ENCODE measurements at places on chromosomes 5 and 9.

DNA sequence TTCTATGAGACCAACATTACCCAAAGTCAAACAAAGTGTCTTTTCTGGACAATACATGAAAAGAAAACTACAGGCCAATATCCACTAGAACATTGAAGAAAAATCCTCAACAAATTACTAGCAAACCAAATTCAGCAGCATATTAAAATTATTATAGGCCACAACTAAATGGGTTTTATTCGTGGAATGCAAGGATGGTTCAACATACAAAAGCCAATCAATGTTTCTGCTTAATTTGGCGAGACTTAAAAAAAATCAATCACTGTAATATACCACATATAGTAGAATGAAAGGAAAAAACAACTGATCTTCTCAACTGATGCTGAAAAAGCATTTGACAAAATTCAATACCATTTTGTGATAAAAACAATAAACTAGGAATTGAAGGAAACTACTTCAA, 51.8 kb upstream of the FNIP1 start:
- no peak for DNase-seq

DNA sequence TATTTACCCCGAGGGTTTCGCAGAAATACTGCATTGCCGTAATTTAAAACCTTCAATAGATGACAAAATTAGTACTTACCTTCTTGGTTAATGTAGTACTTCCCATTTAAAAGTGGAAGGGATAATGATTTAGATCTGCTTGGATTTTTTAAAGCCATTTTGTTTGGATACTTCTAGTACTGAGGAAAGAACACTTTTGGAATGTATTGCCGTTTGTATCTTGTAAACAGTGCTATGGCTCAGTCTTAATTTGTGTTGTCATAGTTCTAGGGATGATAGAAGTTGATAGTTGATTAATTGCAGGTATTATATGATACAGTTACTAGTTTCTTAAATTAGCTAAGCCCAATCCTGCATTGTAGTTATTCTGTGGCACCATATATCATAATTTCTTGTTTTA, 33.1 kb downstream of the TNPO1 start:
- no peak for DNase-seq

DNA sequence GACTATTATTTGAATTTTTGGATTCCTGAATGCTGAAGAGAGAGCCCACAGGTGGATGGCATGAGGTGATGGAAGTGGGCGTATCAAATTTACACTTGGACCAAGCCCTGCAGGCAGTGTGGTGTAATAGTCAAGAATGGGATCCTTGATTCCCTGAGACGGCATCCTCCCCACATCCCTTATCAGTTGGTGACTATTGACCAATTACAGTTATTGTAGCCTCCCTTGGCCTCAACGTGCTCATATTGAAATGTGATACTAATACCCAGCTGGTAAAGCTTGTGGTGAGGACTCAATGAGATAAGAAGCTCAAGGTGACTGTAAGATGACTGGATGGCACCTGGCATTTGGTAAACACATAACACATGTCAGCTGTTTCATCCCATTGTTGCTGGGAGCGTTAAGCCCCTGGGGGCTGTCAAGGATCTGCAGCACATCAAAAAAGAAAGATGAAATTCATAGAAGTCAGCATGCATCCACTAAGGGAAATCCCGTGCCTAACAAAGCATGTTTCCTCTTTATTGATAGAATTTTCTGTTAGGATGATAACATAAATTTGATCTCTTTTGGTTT, 65.6 kb upstream of the IRX2 start:
- no peak for DNase-seq

GRCh38 chr9:16950051-16950450, 79.6 kb upstream of the BNC2 start:
- no peak for DNase-seq

GRCh38 chr9:123795336-123795735, 134.6 kb downstream of the DENND1A start:
- DNase-seq: no peak

DNA sequence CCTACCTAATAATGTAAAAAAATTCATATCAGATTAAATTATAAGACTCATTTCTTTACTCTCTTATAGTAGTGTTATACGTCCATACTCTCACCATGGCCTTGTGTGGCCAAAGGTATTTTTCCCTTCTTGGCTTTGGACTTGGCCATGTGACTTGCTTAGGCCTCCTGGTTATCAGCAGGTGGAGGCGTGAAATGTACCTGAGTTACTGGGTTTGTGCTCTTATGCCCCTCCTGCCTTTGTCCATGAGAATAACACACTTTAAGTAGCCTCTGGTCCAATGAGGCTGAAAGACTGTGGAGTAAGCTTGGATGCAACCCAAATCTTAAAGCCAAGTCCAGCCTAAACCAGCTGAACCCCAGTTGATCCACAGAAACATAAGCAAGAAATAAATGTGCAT, 68.7 kb downstream of the RETREG1 start:
- no peak for DNase-seq

DNA sequence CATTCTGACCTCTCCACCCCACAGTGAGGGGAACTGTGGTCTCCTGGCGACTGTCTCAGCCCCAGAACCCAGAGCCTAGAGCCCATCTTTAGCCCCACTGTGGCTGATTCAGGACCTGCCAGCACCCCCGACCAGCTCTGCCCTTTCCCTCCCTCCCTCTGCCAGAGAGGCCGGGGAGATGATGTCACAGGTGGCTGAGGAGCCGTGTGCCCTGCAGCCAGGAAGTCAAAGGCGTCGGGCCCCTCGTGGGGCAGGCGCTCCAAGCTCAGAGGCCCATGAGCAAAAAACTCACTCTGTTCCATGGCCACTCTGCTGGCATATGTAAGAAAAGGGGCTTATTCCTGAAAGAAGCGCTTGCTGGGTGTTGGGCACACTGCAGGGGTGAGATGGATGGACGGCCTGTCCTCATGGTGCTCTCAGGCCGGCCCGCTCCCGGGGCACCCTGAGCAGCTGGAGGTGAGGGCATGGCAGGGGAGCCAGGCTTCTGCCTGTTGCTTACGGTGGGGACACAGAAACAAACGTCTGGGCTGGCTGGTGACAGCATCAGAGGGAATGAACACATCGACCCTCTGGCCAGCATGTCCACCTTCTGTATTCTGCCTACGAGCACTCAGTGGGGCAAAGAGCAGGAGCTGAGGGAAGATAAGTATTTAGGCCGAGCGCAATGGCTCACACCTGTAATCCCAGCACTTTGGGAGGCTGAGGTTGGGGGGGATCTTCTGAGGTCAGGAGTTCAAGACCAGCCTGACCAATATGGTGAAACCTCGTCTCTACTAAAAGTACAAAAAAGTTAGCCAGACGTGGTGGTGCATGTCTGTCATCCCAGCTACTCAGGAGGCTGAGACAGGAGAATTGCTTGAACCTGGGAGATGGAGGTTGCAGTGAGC, 41.1 kb downstream of the LAMC3 start:
- DNase-seq: no peak

DNA sequence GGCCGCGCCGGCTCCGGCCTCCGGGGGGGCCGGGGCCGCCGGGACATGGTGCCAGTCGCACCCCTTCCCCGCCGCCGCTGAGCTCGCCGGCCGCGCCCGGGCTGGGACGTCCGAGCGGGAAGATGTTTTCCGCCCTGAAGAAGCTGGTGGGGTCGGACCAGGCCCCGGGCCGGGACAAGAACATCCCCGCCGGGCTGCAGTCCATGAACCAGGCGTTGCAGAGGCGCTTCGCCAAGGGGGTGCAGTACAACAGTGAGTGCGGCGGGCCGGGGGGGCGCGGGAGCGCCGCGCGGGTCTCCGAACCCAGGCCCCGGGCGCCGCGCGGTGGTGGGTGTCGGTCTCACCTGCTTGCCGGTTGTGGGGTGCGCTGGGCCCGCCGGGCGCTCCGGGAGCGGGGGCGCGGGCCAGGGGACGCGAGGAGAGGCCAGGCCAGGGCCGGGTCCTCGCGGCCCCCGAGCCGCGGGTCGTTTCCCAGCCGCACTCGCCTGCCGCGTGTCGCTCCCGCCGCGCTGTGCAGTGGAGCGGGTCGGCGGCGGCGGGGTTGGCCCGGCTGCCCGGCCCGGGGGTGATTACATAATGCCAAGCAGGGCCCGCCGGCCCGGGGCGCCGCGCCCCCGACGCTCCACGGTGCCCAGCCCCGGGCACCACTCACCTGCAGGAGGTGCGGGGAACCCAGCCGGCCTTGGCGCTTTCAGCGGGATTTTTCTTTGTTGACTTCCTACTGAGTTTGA, 492 bp downstream of the RABL6 start:
- no peak for DNase-seq

- no peak for DNase-seq
These were observed 320.9 kb upstream of the RPS23 start for GRCh38 chr5:82599030-82599429.

- no peak for DNase-seq
These were observed 163.5 kb downstream of the KDM4C start for GRCh38 chr9:6921315-6921714.

- no peak for DNase-seq
These were observed 18.2 kb upstream of the CDC20B start for GRCh38 chr5:55191165-55191564.

DNA sequence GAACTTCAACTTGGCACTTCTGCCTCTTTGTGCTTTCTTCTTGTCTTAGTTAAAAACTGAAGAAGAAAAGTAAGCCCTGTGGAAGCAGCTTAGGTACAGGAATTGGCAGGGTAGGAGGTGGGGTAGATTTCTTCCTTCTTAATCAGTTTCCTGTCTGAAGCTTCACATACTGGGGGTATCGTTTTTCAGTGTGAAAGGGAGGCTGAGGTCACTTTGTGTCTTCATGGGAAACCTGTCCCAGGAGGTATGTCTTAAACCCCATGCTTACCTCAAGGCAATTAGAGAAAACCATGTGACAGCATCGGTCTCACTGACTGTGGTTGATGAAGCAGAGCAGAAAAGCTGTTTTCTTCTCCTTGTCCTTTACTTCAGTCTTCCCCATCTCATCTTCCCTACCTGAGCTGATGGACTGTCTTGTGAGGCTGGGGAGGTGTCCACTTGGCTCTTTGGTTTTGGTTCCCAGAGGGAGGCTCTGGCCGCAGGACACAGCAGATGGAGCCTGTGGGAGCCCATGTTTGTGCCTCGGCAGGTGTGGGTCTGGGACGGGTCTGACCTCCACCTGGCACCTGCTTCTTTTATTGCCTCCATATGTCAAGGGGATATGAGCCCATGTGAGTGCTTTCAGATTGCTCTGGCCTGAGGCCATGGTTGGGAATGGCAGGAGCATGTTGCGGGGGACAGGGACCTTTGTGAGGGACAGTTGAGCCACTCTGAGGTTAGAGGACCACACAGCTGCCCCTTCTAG, 47.0 kb downstream of the SH3GL2 start:
- no peak for DNase-seq

- no peak for DNase-seq
These were observed 81.2 kb downstream of the MTAP start for GRCh38 chr9:21883642-21884041.

DNA sequence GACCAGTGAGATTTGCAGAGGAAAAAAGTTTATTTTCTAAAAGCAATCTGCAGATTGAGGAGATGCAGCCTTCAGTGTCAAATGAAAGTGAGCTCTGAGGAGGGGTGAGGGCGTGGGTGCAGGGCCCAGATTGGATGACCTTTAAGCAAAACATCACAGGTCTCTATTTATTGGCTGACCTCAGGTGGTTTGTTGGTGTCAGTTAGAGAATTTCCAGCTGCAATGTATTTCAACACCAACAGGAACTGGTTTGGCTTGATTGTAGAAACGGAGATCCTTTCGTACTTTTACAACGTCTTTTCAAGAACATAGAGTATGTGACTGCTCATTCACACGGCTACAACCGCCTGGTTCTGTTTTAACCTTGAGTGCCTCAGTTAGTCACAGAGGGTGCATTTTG, 1069.1 kb downstream of the EFNA5 start:
- DNase-seq: no peak

- no peak for DNase-seq
These were observed 42.8 kb downstream of the JADE2 start for GRCh38 chr5:134568337-134568700.

GRCh38 chr5:73969195-73970036, 343.4 kb downstream of the ARHGEF28 start:
- DNase-seq: no peak
